Activated CD4-positive, CD25-positive, alpha-beta regulatory T cell treated with anti-CD3 and anti-CD28 coated beads, Interleukin-2, amount 50 U/mL, for 24 hours (primary cell): ENCODE measurements at places on chromosomes 16 and 17.

DNA sequence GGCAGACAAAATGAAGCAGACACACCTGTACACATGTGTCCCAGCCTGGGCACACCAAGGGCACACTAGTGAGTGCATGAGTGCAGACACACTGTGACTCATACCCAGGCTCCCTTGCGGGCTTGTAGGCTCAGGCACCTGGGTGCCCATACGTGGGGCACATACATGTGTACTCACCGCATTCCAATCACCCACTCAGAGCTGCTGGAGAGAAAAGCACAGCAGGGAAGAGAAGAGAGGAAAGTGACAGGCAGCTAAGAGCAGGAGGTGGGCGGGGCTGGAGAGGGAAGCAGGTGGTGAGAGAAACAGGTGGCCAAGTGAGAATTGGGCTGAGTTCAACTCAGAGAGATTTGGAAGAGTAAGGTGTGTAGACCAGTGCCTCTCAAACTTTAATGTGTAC, 54.0 kb downstream of the TMEM132E start:
- ATAC-seq, result no peak

GRCh38 chr16:23296994-23297393, 5.1 kb upstream of the SCNN1B start:
- ATAC-seq, result no peak

- no peak for ATAC-seq
These were observed 3.7 kb upstream of the KREMEN2 start for GRCh38 chr16:2960183-2961010.

DNA sequence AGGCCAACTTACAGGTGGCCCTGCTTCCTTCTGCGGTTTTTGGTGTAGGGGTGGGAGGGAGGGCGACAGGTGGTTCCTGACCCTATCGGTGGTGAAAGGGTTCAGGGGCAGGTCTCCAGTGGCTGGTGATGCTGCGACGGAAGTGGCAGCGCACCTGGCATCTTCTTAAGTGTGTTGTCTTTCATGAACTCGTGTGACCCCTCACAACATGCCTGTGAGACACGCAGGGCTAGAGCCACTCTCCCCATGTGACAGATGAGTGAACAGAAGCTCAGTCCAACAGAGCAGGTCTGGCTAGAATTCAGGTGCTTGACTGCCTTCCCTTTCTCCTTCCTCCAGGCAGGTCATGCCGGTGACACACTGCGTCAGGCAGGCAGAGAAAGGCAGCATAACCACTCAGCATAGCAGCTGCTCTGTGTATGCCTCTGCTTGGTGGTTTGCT, 8.0 kb downstream of the TNFAIP1 start:
- ATAC-seq, result no peak

DNA sequence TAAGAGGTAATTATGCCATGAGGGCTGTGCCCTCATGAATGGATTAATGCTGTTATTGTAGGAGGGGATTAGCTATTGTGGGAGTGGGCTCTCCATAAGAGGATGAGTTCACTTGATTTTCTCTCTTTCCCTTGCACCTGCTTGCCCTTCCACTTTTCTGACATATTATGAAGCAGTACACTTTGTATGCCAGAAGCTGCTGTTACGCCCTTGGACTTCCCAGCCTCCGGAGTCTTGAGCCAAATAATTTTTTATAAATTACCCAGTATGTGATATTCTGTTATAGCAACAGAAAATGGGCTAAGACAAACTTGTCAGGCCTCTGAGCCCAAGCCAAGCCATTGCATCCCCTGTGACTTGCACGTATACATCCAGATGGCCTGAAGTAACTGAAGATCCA, 38.4 kb downstream of the PSMD12 start:
- no peak for ATAC-seq
